ENCODE measurements at places on chromosomes 4 and X. TPM values are rescaled to one million over a fixed set of nuclear protein-coding genes. Genes with fewer than 3 reads are reported as not detected.

- H3K4me1 ChIP-seq: no peaks in the 10 kb centered on the region
- no peak for DNase-seq
- H3K36me3 ChIP-seq: peaks cover 12% of the 10 kb centered on the region
- no peak overlapping the region for H3K4me3 ChIP-seq
- no peak overlapping the region for H3K27ac ChIP-seq
Measured at GRCh38 chrX:153861733-153862310, 24.2 kb downstream of the L1CAM start.

DNA sequence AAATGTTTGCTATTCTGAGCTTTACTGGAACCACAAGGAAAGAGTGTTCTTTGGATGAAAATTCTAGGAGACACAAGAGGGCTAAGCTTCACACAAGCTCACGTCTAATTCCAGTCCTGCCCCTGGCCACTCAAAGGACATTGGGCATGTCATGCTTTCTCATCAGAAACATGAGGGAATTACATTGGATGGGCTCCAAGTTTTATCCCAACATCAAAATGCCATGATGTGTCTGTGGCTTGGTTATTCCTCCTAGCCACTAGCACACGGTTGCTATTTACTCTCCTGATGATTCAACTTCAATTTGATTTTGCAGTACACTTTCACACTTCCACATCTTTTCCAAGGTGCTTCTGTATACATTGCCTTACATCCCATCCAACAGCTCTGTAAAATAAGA, 149.6 kb upstream of the FAM9B start:
- H3K27ac ChIP-seq: no peak overlapping the region
- H3K4me3 ChIP-seq: no peak overlapping the region
- no peaks in the 10 kb centered on the region for H3K27me3 ChIP-seq
- DNase-seq: no peak
- no peaks in the 10 kb centered on the region for H3K36me3 ChIP-seq

- no peaks in the 10 kb centered on the region for H3K4me1 ChIP-seq
- H3K4me3 ChIP-seq: no peak overlapping the region
- DNase-seq: no peak
- H3K27ac ChIP-seq: no peak overlapping the region
- H3K36me3 ChIP-seq: no peaks in the 10 kb centered on the region
Measured at GRCh38 chrX:84258708-84259107, 70.7 kb upstream of the RPS6KA6 start.

Gene USP26
- total RNA-seq: not detected

Gene GAGE12E
- total RNA-seq: not detected

DNA sequence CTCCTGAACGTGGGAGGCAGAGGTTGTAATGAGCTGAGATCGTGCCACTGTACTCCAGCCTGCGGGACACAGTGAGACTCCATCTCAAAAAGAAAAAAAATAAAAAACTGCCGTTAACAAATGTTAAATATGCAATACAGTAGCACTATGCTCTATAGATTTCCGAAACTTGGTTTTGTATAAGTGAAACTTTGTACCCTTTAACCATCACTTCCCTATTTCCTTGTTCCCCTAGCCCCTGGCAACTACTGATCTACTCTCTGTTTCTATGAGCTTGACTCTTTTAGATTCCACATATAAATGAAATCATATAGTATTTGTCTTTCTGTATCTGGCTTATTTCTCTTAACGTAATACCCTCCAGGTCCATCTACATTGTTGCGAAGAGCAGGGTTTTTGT, 74.1 kb downstream of the TAB3 start:
- DNase-seq: no peak
- no peaks in the 10 kb centered on the region for H3K27me3 ChIP-seq
- H3K4me1 ChIP-seq: no peaks in the 10 kb centered on the region

DNA sequence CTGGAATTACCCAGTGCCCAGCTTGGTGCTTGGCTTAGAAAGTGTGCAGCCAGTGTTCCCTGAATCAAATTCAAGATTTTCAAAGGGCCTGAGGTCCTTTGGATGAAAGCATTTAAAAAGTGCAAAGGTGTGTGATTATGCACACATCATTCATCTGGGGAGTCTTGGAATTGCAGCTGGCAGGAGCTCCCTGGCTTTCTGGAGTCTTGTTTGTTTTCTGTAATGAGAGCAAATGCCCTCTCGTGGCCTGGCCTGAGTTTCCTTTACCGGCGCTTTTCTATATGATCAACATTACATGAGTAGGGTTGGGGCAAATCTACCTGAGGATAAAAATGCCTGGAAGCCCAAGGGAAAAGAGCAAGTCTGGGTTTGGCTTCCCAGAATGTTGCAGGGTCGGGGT, 24.6 kb upstream of the SORCS2 start:
- no peak overlapping the region for H3K27ac ChIP-seq
- H3K36me3 ChIP-seq: peaks cover under 1% of the 10 kb centered on the region
- peaks cover 79% of the 10 kb centered on the region for H3K27me3 ChIP-seq
- H3K4me3 ChIP-seq: no peak overlapping the region
- no peak for DNase-seq
